ENCODE measurements at places on chromosomes 13 and 19.

DNA sequence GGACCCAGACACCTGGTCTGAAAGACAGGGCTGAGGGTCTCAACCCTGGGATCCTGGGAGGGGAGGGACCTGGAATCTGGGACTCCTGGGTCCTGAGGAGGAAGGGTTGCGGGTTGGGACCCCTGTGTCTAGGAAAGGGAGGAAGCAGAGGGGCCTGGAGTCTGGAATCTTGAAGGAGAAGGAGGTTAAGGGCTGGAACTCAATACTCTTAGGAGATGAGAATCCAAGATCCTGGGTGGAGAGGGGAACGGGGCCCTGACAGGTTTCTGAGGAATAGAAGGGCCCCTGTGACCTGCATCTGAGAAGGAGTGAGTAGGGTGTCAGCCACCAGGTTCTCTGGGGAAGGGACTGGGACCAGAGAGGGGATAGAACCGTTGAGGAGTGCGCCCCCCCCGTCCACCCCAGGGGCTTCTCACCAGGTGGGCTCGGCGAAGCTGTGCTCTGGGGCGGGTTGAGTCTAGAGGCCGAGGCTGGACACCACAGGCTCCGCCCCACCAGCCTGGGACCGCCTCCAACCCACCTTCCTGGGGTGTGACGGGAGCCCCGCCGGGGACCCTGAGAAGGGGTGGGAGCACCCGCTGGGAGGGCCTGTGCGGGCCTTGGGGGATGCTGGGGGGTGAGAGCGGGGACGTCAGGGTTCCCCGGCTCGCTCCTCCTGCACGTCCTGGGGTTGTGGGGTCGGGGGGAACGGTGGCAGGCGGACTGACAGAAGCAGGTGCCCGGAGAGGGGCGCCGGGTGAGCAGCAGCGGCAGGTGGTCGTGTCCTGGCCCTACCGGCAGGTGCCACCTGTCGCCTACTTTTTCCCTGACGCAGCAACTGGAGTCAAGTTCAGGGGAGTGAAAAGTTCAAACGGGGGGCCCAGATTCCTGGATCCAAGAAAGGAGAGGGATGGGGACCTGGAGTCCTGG, at the start of gene MAMSTR:
TSS of gene MAMSTR (minus strand) at position 463 of the 909 bp plus-strand sequence. CDS start 694 bp downstream, outside the sequence.
- no peak for DNase-seq

GRCh38 chr13:80009760-80010159, 331.2 kb downstream of the SPRY2 start:
- DNase-seq = no peak

DNA sequence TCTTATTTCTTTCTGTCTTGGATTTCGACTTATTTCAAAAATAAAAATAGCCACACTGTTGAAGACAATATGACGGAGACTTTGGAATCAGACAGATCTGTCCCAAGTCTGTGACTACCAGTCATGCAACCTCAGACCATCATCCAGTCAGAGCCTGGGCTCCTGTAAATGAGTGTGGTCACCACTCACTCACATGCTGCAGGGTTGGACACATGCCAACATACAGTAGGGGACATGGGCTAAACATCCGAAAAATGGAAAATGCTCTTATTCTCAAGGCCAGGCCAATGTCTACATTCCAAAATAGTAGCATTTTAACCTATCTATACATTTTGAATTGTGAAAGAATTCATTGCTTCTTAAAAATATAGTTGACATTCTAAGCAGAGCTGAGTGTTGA, 75.5 kb upstream of the EDNRB start:
- DNase-seq = no peak

DNA sequence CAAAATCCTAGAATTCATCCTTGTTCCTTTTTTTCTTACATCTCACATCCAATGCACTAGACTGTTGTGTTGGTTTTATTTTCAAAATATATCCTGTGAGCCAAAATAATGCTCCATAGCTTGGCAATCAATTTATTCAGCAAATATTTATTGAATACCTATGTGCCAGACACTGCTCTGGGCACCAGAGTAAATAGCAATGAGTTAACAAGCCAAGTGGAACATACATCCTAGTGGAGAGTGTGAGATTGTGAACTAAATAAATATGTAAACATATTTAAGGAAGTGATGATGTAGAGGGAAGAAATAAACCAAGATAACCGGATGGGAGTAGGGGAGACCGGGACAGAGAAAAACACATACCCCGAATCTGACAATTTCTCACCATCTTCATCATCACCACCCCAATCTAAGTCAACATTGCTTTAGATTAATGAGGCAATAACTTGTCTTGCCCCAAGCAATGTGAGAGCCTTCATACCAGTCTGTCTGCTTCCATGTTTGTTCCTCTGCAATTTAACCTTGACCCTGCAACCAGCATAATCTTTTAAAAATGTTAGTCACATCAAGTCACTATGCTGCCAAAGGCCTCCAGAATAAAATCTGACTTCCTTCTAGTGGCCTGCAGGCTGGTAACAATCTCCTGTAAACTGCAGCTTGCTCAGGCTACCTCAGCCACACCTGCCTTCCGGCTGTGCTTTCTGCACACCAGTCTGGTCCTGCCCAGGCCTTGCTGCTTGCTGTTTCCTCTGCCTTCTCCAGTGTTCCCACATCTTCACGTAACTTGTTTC, 199.2 kb downstream of the DLEU7 start:
- no peak for DNase-seq

DNA sequence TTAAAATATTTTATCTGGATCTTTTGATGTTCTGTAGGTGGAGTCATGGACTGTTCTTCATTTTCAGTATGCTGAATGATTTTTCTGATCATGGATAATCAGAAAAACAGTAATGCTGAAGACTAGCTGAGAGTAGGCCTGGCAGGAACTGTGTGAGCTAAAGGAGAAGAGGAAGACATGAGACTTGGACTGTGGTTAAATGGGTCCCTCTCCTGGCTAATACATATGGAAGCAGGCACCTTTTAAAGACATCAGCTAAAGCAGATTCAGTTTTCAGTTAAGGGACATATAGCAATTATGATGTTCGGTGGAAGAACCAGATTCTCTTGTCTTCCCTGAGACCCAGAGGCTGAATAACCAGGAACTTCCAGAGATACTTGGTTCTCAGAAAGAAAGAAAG, 169.4 kb downstream of the OLFM4 start:
- no peak for DNase-seq

GRCh38 chr13:114072421-114072820, 60.0 kb downstream of the RASA3 start:
- no peak for DNase-seq

DNA sequence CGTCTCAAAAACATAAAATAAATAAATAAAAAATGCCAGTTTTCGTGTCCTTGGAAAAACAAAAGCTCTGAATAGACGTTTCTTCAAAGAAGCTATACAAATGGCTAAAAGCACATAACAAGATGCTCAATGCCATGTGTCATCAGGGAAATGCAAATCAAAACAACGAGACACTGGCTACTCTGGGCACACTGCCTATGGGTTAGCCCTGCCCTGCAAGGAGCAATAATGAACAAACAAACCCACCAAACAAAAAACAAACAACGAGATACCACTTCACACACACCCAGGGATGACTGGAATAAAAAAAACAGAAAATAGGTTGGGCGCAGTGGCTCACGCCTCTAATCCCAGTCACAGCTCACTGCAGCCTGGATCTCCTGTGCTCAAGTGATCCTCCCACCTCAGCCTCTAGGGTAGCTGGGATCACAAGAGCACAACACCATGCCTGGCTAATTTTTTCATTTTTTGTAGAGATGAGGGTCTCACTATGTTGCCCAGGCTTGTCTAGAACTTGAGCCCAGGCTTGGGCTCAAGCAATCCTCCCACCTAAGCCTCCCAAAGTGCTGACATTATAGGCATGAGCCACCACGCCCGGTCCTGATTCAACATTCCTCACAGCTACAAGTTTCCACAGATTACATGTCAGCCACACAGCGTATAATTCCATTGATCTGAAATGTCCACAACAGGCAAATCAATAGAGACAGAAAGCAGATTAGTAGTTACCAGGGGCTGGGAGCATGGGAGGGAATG, 15.5 kb upstream of the ISYNA1 start:
- no peak for DNase-seq

GRCh38 chr13:35157143-35157755, 215.2 kb downstream of the NBEA start:
- DNase-seq = no peak
